Fibroblast of skin of left biceps (primary cell): ENCODE measurements at places on chromosomes 6 and 20.
A peak's percentile ranks its signal among the peaks of the same experiment; 100 is the strongest.

DNA sequence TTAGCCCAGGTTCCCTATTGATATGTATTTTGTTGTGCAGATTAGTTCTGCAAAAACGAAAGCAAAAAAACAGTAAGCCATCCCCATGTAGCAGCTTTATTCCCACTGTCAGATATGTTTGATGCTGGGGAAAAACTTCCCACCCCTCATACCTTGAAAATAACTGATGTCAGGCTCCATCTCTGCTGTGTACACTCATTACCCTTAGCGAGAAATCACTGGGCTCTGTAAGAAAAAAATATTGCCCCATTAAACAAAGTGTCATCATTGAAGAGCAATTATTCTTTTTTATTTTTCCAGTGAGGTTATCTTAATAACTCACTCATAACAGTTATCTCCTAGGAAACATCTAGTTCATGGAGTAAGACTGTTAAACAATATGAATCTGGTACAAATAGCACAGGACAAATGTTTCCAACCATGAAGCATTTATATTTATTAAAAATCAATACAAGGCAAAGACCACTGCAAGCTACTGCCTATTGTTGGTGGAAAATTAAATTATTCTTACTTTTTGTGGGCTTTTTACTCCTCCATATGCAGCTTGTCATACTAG lies 268.8 kb downstream of the LMBRD1 start:
- no peak for DNase-seq

GRCh38 chr6:166921570-166921969 lies 34.8 kb downstream of the RNASET2 start:
- DNase-seq, result no peak

- DNase-seq, result no peak
Measured at GRCh38 chr6:39430446-39430845, 107.9 kb upstream of the KCNK16 start.

DNA sequence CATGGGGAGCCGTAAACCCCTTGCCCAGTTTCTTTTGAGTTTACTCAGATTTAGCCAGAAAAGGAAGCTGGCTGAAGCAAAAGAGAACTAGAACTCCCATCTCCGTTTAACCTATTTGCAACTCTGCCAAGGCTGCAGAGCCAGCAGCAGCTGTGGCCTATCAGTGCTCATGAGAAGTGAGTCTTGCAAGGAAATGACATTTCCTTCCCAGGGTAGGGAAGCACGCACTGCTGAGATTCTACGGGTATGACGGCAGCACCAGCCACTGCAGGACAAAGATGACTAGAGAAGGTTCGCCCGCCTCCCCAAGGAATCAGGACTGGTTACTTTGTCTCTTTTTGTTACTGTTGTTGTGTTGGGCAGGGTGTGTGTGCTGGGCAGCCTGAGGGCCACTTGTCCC lies 47.6 kb downstream of the PPP1R3G start:
- DNase-seq, result no peak

- no peak for DNase-seq
Measured at GRCh38 chr6:73560182-73560732, 39.4 kb upstream of the EEF1A1 start.

DNA sequence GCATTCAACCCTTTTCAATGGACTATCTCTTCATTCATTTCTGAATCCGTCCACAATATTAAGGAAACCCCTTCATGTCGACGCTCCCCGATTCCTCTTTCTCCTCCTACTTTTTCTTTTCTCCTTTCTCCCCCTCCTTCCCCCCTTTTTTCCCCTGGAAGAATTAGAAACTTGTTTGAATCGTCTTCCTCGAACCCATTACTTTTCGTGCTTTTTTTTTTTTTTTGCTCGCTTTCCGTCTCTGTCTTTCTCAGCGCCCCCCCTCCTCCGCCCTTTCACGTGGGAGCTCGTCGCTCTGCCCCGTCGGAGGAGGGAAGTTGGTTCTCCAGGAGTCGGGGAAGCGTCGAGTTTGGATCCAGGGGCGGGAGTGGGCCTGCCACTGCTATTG lies 2.3 kb upstream of the NKX2-2 start:
- DNase-seq, result no peak

GRCh38 chr6:71509191-71510005 lies 220.8 kb downstream of the OGFRL1 start:
- no peak for DNase-seq

GRCh38 chr20:62879275-62880146 lies 17.9 kb upstream of the TCFL5 start:
- DNase-seq, result no peak

DNA sequence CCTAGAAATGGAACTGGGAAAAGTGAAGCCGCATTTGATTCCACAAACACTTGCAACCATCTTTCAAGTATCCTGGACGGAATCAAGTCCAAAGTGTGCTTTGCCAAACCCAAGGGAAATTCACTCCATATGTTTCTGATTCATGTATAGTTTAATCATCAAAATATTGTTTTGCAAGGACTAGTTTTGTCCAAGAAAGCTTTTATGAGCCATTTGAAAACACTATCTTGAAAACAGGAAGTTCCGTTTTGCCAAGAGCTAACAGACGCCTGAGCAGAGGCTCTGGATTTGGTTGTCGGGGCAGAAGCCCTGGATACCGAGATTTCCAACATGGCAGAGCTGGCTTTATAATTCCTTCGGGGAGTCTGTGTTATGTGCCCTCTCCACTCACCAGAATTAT lies 251.1 kb downstream of the PHACTR1 start:
- DNase-seq, result peak; percentile 54

GRCh38 chr6:163913045-163913444 lies 498.5 kb downstream of the QKI start:
- DNase-seq, result no peak

- peak; percentile 72 for DNase-seq
Measured at GRCh38 chr20:11844691-11845090, 73.0 kb upstream of the BTBD3 start.

DNA sequence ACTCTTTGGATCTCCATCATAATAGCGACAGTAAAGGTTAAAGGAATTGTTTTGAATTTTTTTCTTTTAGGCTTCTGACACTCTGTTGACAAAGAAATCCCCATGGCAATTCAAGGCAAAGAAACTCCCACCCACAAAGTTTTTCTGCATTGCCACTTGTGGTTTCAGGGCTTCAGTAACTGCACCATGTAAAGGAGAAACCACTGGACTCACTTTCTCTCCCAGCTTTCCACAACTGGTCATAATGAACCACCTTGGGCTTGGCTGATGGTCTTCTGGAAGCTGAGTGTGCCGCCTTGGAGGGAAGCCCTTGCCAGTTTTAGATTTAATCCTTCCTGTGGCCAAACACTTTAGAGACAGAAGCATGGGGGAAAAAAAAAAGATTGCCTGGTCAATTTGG lies 163.1 kb downstream of the ISM1 start:
- DNase-seq, result no peak

DNA sequence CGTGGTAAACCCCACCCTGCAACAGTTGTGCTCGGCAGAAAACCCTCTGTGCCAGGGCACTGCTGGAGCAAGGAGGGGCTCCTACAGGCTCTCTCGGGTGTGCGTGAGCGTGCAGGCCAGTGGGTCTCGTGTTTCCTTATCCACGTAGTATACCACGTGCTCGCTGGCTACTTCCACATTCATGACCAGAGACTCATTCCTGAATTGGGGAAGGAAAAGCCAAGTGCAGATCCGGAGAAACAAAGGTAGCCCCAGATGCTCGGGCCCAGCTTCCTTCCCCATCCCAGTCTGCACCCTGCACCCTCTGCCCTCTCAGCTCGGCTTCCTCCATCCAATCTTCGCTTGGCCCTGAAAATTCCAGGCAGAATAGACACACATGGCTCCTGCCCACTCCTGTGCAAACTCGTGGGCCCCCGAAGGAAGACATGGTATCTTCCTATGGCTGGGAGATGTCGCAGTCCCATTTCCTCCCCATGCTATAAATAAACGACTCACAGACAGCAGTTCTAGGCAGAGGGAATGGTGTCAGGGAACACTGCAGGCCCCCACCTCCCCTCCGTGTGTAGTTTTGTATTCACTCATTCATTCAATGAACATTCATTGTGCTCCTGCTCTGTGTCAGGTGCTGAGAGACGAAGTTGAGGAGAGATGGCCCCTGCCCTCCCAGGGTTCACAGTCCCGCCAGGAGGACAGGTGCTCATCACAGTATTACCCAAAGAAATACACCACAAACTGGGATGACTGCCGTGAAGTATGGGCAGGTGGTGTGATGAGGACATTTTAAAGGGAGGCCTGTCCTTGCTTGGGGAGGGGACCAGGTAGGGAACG lies 29.6 kb downstream of the NPEPL1 start:
- no peak for DNase-seq

DNA sequence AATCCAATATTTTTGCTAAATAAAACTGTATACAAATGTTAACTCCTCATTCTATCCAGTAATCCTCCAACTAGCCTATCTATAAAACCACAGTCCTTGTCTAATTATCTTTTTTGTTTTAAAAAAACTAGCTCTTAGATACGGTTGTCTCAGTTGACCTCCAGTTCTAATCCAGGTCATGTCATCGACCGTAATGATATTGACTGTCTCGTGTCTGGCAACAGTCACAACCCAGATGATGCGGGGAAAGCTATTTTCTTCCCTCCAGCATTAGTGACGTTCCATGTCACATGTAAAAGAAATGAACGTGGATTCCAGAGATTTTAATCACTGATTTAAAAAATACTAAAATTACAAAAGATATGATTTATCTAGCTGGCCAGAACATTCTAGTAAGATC lies 35.5 kb downstream of the HEBP2 start:
- no peak for DNase-seq

GRCh38 chr6:51024126-51024525 lies 205.5 kb downstream of the TFAP2B start:
- DNase-seq, result no peak

DNA sequence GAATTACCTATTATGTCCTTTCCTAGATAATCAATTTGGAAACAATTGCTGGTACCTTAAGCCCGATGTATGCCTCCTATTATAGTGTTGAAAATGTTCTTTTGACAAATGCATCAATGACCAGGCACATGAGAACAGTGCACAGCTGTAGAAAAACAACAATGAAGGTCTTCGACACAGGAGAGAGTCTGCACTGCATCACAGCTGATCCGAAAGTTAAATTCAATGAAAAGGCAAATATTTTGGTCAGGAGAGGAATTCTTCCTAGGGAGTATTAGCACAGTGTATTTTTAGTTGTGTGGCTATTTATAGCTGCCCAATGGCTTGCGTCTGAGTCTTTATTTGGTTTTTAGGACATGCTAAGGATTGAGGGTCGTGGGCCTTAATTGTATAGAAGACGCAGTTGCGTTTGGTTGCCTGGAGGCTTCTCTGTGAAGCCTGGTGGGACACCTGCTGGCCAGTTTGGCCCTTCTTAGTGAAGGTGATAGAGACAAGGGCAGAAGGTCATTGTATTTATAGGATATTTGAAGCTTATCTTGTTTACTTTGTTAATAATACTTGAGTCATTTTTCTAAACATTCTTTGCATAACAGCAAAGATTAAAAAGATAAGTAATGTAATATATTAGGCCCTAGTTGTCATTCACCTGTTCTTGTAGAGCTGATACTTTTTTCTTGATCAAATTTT lies 72.3 kb downstream of the CDYL start:
- DNase-seq, result no peak
